ENCODE measurements at places on chromosomes 2 and 18.

GRCh38 chr18:64219517-64219916 lies 70.6 kb upstream of the LINC00305 start:
- no peak overlapping the region for H3K4me3 ChIP-seq
- no peaks in the 10 kb centered on the region for H3K4me1 ChIP-seq
- H3K27ac ChIP-seq, result no peak overlapping the region

- no peak overlapping the region for H3K27ac ChIP-seq
- peaks cover 4% of the 10 kb centered on the region for H3K27me3 ChIP-seq
- no peak overlapping the region for H3K4me3 ChIP-seq
- no peak for DNase-seq
- peaks cover 5% of the 10 kb centered on the region for H3K4me1 ChIP-seq
- H3K36me3 ChIP-seq, result no peaks in the 10 kb centered on the region
These were observed 121.0 kb upstream of the STPG4 start for GRCh38 chr2:47276061-47276460.

DNA sequence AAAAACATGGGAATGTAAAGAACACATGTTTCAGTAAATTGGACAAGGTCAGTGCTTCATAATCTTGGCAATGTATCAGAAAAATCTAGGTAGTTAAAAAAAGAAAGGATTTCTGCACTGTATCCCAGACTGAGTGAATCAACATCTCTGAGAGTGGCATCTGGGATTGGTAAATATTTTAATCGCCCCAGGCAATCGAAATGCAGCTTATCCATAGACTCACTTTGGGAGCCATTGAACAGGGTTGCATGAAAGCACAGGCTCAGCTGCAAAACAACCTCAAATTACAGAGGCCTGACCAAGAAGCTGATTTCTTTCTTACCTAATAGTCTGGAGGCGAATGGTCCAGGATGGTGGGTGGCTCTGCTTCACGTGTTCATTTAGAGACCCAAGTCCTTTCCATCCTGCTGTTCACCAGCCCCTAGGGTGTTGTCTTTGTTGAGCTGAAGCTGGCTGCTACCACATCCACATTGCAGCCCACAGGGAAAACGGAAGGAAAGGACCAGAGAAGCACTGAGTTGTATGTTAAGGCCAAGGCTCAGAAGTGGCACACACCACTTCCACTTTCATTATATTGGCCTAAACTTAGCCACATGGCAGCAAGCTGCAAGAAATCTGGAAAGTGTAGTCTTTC lies 59.0 kb downstream of the MOGAT1 start:
- H3K4me1 ChIP-seq, result peaks cover 11% of the 10 kb centered on the region
- H3K27me3 ChIP-seq, result peaks cover 13% of the 10 kb centered on the region

GRCh38 chr18:24677011-24677410 lies 216.6 kb downstream of the HRH4 start:
- H3K4me1 ChIP-seq, result no peaks in the 10 kb centered on the region
- no peaks in the 10 kb centered on the region for H3K36me3 ChIP-seq
- peaks cover 11% of the 10 kb centered on the region for H3K27me3 ChIP-seq
- DNase-seq, result no peak

DNA sequence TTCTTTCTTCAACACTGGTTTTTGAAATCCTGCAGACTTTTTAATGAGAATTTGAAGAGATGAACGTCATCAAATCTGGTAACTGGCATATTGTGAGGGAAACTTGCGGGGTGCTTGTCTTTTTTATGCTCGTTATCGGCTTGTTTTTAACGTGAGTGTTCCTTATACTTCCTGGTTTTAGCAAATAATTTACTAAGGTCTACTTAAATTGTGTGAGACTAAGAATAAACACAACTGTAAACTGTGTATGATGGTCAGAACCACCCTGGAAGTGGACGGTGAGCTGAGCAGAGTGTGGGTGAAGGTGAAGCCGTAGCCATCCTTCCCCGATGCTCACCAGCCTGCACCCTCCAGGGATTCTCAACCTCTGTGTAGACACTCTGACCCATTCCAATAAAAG lies 82.3 kb upstream of the CDC42EP3 start:
- no peak overlapping the region for H3K4me3 ChIP-seq
- no peaks in the 10 kb centered on the region for H3K36me3 ChIP-seq
- no peaks in the 10 kb centered on the region for H3K27me3 ChIP-seq
- no peaks in the 10 kb centered on the region for H3K4me1 ChIP-seq
- DNase-seq, result no peak

- no peak for DNase-seq
- H3K36me3 ChIP-seq, result no peaks in the 10 kb centered on the region
- H3K27ac ChIP-seq, result no peak overlapping the region
These were observed 49.5 kb upstream of the RAB12 start for GRCh38 chr18:8559612-8560186.

DNA sequence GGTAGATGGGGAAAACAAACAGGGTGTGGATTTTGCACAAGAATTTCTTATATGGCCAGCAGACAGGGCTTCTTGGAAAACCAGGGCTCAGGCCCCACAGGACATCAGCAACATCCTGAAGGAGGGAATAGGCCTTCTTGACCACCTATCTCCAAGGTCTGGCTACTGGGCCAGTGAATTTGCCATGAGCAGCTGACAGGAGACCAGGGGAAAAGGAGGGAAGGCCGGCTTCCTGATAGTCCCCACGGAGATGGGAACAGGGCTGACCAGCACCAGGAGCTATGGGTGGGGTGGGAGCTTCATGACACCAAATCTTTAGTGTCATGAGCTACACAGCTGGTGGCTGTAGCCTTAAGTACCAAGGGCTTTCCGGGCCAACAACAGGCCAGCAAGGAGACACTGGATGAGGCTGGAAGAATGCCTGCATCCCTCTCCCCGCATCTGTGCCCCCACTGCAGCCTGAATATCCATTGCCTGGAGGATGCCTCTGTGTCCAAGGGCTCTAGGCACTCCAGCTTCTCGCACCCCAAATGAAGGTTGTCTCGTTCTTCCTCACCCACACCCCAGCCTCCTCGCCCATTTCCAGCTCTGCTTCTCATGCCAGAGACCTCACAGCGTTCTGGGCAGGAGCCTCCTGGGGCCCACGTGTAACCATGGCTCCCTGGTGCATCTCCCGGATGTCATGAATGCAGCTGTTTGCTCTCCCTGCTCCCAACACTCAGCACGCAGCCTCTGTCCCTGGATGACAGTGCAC lies 74.8 kb downstream of the EMX1 start:
- DNase-seq, result no peak
- no peak overlapping the region for H3K4me3 ChIP-seq
- H3K4me1 ChIP-seq, result no peaks in the 10 kb centered on the region

DNA sequence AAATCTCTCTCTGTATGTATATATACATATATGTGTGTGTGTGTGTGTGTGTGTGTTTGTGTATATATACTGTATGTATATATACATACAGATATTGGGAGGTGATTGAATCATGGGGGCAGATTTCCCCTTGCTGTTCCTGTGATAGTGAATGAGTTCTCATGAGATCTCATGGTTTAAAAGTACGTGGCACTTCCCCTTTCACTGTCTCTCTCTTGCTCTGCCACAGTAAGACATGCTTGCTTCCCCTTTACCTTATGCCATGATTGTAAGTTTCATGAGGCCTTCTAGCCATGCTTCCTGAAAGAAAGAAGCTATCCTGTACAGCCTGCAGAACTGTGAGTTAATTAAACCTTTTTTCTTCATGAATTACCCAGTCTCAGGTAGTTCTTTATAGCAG lies 18.8 kb upstream of the CCDC195 start:
- no peaks in the 10 kb centered on the region for H3K36me3 ChIP-seq
- H3K27me3 ChIP-seq, result peaks cover 3% of the 10 kb centered on the region
- no peak for DNase-seq
- H3K4me1 ChIP-seq, result no peaks in the 10 kb centered on the region
- H3K4me3 ChIP-seq, result no peak overlapping the region

- peaks cover 4% of the 10 kb centered on the region for H3K36me3 ChIP-seq
- peaks cover 42% of the 10 kb centered on the region for H3K4me1 ChIP-seq
- H3K27me3 ChIP-seq, result no peaks in the 10 kb centered on the region
- no peak for DNase-seq
- H3K27ac ChIP-seq, result peak overlapping the region; percentile 91
These were observed 644 bp upstream of the DYM start for GRCh38 chr18:49460976-49461601.

GRCh38 chr2:6381326-6381725 lies 484.4 kb downstream of the CMPK2 start:
- no peak for DNase-seq
- no peak overlapping the region for H3K27ac ChIP-seq

- peaks cover 12% of the 10 kb centered on the region for H3K4me1 ChIP-seq
- DNase-seq, result no peak
- H3K27me3 ChIP-seq, result no peaks in the 10 kb centered on the region
- peaks cover 44% of the 10 kb centered on the region for H3K36me3 ChIP-seq
These were observed 88.2 kb downstream of the TMEM131 start for GRCh38 chr2:97907369-97908100.

- no peak overlapping the region for H3K27ac ChIP-seq
- no peaks in the 10 kb centered on the region for H3K27me3 ChIP-seq
- no peaks in the 10 kb centered on the region for H3K36me3 ChIP-seq
- H3K4me3 ChIP-seq, result no peak overlapping the region
These were observed 379.7 kb downstream of the RND3 start for GRCh38 chr2:150107816-150108215.

DNA sequence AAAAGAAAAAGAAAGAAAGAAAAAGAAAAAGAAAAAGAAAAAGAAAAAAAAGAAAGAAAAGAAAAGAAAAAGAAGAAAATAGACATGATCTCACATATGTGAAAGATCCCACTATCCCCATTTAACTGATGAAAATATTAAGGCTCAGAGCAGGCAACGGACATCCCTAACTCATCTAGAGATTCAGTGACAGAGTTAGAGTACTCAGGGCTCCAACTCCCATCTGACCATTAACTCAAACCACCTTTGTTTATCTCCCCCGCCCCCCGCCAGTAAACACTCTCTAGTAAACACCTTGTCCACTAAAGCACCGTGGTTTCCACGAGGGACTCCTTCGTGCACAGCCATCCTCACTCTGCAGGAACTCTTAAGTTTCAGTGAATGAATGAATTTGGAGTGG lies 142.9 kb downstream of the TGIF1 start:
- H3K27ac ChIP-seq, result peak overlapping the region; percentile 99
- H3K4me3 ChIP-seq, result peak overlapping the region; percentile 84
- no peak for DNase-seq

- H3K27ac ChIP-seq, result no peak overlapping the region
- H3K27me3 ChIP-seq, result no peaks in the 10 kb centered on the region
- no peak overlapping the region for H3K4me3 ChIP-seq
- no peaks in the 10 kb centered on the region for H3K36me3 ChIP-seq
- DNase-seq, result no peak
These were observed 691.2 kb downstream of the EPHA4 start for GRCh38 chr2:220880623-220881596.

GRCh38 chr2:236748385-236748784 lies 178.8 kb downstream of the ACKR3 start:
- H3K4me3 ChIP-seq, result no peak overlapping the region
- H3K4me1 ChIP-seq, result no peaks in the 10 kb centered on the region
- no peaks in the 10 kb centered on the region for H3K36me3 ChIP-seq
- DNase-seq, result no peak

GRCh38 chr2:15050483-15050882 lies 418.0 kb downstream of the LRATD1 start:
- peaks cover 14% of the 10 kb centered on the region for H3K27me3 ChIP-seq
- no peak overlapping the region for H3K4me3 ChIP-seq
- no peak overlapping the region for H3K27ac ChIP-seq
- no peak for DNase-seq
- H3K36me3 ChIP-seq, result no peaks in the 10 kb centered on the region
- no peaks in the 10 kb centered on the region for H3K4me1 ChIP-seq

DNA sequence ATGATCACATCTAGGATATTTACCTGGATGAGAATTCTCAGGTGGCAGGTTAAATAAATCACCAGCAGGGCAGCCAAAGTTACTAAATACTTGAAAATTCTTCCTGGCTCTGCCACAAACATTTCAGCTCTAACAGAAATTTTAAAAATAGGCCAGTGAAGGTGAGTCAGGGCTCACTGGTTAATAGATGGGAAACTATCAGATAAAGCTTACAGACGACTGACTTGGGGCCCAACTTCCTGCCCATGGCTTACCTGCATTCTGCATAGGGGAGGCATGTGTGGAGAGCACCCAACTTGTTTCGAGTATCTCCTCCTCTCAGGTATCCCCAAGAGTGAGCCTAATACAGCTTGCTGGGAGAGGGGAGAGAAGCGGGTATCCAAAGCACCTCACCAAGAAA lies 57.8 kb downstream of the SPRED2 start:
- peaks cover 25% of the 10 kb centered on the region for H3K4me1 ChIP-seq
- no peak overlapping the region for H3K27ac ChIP-seq
- H3K4me3 ChIP-seq, result no peak overlapping the region
- peaks cover 2% of the 10 kb centered on the region for H3K27me3 ChIP-seq

GRCh38 chr2:10972683-10973433 lies 61.1 kb downstream of the KCNF1 start:
- H3K27ac ChIP-seq, result no peak overlapping the region
- H3K4me3 ChIP-seq, result no peak overlapping the region
- no peak for DNase-seq
- peaks cover 26% of the 10 kb centered on the region for H3K27me3 ChIP-seq
- H3K4me1 ChIP-seq, result no peaks in the 10 kb centered on the region

- no peak overlapping the region for H3K4me3 ChIP-seq
- no peak overlapping the region for H3K27ac ChIP-seq
- peaks cover 18% of the 10 kb centered on the region for H3K27me3 ChIP-seq
- DNase-seq, result no peak
- no peaks in the 10 kb centered on the region for H3K36me3 ChIP-seq
- peaks cover 12% of the 10 kb centered on the region for H3K4me1 ChIP-seq
These were observed 231.9 kb upstream of the MGAT5 start for GRCh38 chr2:134021830-134022524.

GRCh38 chr2:221533299-221533698 lies 38.8 kb downstream of the EPHA4 start:
- H3K4me3 ChIP-seq, result no peak overlapping the region
- peaks cover 36% of the 10 kb centered on the region for H3K4me1 ChIP-seq
- H3K36me3 ChIP-seq, result peaks cover 34% of the 10 kb centered on the region
- H3K27me3 ChIP-seq, result no peaks in the 10 kb centered on the region
- no peak overlapping the region for H3K27ac ChIP-seq

GRCh38 chr2:130896813-130897212 lies 60.1 kb downstream of the ARHGEF4 start:
- peaks cover 9% of the 10 kb centered on the region for H3K27me3 ChIP-seq
- H3K36me3 ChIP-seq, result no peaks in the 10 kb centered on the region

GRCh38 chr18:8951491-8951890 lies 151.0 kb upstream of the NDUFV2 start:
- DNase-seq, result peak; percentile 10
- H3K4me3 ChIP-seq, result no peak overlapping the region
- peaks cover 8% of the 10 kb centered on the region for H3K4me1 ChIP-seq
- no peaks in the 10 kb centered on the region for H3K27me3 ChIP-seq
- H3K36me3 ChIP-seq, result no peaks in the 10 kb centered on the region
- H3K27ac ChIP-seq, result peak overlapping the region; percentile 31

DNA sequence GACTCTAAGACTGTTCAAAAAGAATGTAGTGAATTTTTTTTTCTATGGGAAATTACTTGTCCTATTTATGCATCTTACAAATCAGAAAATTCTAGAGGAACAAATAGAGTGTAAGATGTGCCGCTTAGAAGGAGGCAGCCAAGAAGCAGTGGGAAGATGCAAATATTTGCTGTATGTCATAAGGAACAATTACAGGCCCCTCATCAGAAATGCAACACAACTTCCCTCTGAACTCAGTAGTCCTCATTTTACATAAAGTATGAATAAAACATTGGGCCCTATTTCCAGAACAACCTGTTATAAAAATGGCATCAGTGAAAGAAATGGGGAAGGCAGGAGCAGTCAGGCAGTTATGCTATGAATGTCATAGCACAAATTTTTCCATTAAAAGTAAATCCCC lies 50.7 kb upstream of the SCG2 start:
- H3K27ac ChIP-seq, result no peak overlapping the region
- H3K4me3 ChIP-seq, result no peak overlapping the region
- no peaks in the 10 kb centered on the region for H3K36me3 ChIP-seq
- H3K4me1 ChIP-seq, result no peaks in the 10 kb centered on the region
- no peak for DNase-seq

- DNase-seq, result no peak
- no peaks in the 10 kb centered on the region for H3K4me1 ChIP-seq
- no peak overlapping the region for H3K27ac ChIP-seq
These were observed 24.7 kb upstream of the GPC1 start for GRCh38 chr2:240410808-240411207.
